ENCODE measurements at places on chromosomes 12 and 14.

- peak; percentile 94 for DNase-seq
Observed at GRCh38 chr14:24188251-24189058, at the start of gene IPO4. Gene IPO4 (minus strand): TSS chr14:24188816. CDS start chr14:24188787, 29 bp downstream.

DNA sequence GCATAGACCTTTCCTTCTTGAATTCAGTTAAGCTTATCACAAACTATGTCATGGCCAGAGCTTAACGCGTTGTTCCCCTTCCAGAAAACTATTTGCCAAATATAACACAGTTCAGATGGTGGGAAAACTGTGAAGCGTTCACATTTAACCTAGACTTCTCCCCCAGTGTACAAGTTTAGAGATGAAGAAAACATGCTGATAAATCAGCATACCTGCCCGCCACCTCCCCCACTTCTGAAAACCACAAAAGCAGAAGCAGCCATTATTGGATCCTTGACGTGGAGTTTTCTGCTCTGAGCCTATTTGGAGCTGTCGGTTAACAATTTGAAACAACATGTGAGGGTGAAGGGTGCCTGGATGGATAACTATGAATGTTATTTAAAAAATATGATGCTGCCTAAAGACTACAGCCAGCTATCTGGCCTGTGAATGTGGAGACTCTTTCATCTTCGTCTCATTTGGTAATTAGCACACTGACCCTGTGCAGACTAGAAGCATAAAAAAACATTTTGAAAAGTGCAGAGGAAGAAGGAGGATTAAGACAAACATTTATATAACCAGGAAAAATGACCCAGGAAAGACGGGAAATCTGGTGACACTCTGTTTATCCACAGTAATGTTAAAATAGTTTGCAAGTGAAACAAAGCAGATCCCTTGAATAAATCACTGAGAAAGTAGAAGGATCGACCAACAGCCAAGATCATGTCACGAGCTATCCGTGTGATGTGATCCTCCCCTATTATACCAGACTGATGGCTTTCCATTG lies 408.2 kb downstream of the AEBP2 start:
- DNase-seq, result no peak

DNA sequence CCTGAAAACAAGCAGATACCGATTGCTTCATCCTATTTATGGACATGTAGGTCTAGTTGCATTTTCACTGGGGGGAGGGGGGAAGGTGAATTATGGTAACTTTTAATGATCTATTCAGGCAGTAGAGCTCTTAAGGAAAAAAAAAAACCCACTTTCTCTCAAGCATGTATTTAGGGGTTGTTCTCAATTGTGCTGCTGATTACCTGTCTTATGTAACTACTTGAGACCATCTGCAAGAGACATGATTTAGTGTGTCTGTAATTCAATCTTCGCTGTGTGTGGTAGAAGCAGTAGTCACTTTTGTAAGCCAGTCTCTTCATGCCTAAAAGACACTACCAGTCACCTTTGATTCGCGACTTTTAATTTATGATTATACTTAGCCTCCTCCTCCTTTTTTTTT lies 8.9 kb downstream of the CALM1 start:
- DNase-seq, result no peak

DNA sequence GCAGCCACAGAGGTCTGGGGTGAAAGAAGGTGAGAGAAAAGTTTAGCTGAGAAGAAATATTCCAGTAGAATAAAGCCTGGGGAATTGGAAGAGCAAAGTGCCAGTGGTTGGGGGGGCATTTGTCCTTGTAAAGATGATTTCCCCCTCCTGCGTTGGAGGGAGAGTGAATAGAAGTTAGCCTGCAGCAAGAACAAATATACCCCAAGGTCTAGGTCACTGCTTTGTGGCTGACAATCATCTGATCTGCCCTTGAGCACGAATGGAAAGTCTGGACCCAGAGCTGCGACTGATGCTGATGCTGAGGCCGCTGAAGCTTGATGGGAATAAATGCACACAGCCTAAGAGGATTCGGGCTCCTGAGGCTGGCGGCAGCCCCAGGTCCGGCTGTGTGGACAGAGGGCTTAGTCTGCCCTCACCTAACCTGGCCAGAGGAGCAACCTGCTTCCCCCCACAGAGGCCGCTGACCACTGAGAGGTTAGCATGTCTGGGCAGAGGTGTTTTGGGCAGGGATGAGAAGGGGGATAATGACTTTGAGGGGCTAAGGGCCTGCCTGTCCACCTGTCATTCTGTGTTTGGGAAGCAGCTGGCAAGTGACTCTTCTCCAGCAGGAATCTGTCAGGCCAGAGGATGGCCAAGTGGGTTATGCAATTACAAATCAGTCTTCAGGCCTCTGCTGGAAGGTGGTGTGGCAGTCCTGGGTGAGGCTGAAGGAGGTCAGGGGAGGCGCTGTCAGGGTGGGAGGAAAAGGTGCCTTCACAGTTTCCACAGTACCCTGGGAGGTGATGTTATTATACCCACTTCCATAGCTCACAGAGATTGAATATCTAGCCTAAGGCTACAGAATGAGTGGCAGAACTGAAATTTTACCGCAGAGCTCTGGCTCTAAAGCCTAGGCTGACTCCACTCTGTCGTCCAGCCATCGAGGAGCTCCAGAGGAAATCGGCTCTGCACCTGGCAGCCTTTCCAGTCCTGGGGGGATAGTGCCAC lies 11.7 kb downstream of the TUBA1C start:
- no peak for DNase-seq

- DNase-seq, result no peak
Observed at GRCh38 chr12:99959549-99960170, 25.1 kb downstream of the ANKS1B start.

DNA sequence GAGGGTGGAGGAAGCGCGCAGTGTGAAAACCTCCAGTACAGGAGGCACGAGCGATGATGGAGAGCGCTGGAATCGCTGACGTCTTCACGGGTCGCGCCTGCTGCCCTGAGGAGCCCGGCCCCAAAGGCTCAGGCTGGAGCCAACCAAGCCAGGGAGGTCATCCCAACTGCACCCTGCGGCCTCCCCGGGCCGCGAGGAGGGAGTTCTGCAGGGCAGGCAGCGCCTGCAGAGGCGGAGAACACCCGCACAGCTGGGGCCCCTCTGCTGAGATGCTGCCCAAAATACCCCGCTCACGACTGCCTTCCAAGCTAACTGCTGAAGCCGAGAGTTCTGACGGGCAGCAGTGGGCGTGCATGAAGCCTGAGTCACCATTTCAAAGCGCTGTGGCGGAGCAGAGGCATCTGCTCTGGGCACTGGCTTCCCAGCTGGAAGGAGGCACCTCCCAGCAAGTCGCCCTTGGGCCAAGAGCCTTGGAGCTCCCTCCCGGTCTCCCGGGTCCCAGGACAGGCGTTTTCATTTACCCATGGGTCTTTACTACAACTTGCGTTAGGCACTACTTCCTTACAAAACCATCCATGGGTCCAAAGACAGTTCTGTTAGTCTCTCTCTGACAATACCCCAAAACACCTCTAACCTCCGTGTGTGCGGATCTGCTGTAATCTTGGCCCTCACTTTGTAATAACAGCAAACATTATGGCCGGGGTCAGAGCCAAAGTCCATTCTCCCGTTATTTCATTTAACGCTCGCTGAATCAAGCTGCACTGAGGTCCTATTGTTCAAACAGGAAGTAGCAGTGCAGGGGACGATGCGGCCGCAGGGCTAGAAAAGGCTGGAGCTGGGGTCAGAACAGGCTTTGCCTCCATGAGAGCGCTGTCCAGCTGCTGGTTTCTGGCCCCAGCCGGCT lies 60.1 kb upstream of the RIMBP2 start:
- no peak for DNase-seq

DNA sequence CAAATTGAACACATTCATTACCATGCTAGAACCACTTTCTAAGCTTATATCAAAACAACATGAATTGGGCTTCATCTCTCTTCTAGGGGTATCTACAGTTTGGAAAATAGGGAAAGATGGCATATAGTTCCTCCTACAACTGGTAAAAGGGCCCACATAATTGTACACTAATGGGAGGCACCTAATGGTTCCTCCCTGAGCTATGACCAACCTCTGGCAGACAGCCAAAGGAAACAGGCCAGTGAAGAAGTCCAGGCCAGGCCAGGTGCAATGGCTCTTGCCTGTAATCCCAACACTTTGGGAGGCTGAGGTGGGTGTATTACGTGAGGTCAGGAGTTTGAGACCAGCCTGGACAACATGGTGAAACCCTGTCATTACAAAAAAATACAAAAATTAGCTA lies 23.2 kb upstream of the APOF start:
- no peak for DNase-seq

GRCh38 chr14:51653079-51653774 lies 1.5 kb downstream of the FRMD6 start:
- DNase-seq, result peak; percentile 91

GRCh38 chr12:48022676-48023385 lies 18.6 kb upstream of the COL2A1 start:
- no peak for DNase-seq

GRCh38 chr12:46265102-46265501 lies 3.7 kb downstream of the SLC38A1 start:
- no peak for DNase-seq

DNA sequence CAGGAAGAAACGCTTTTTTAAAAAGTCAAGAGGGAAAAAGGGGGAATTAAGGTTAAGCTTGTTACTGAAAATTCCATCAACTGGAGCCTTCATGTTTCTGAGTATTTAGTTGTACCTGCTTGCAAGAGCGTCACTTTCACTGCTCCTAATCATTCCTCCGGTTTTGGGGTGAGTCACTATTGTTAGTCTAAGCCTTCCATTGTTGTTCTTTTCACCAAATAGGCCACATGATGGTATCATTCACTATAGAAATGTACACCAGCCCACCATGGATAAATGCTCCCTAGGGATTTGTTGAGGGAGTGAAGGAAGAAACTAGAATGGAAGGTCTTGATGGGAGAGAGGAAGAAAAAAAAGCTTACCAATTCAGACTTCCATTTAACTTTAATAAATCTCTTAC lies 3.0 kb downstream of the IL22 start:
- DNase-seq, result no peak

GRCh38 chr12:53994009-53994263 lies 6.0 kb upstream of the HOXC9 start:
- no peak for DNase-seq

All from SW 1271 (cell line).